Left ventricle myocardium superior (tissue), 1 donor: ENCODE measurements at places on chromosomes 2 and 18. TPM values are rescaled to one million over a fixed set of nuclear protein-coding genes. Genes with fewer than 3 reads are reported as not detected.

The LRP1B gene
- total RNA-seq = 0.02 TPM

The TSPYL6 gene
- total RNA-seq = not detected

- DNase-seq = no peak
Observed at GRCh38 chr2:68768461-68768860, 33.9 kb downstream of the ARHGAP25 start.

DNA sequence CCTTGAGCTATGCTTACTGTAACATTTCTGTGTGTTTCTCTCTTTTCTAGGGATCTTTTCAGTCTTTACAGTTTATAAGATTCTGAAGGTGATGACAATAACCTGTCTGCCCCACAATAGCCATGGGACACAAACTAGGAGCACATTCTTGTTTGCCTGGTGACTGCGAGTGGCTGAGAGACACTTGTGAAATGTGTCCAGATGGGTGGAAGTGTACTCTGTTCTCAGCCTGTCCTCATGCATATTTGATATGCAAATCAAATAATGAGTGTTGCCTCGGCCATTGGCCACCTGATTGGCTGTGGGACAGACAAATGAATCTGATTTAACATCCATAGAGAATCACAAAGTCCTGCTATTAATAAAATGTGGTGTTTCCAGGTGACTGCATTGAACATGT, 246.2 kb downstream of the HNMT start:
- DNase-seq = no peak

- DNase-seq = no peak
Observed at GRCh38 chr2:11109002-11109401, 46.3 kb upstream of the SLC66A3 start.

- DNase-seq = no peak
Observed at GRCh38 chr2:20361893-20362292, 11.2 kb upstream of the PUM2 start.
